Activated CD8-positive, alpha-beta T cell treated with anti-CD3 and anti-CD28 coated beads for 36 hours (primary cell): ENCODE measurements at places on chromosomes 6 and 20. TPM values are rescaled to one million over a fixed set of nuclear protein-coding genes. Genes with fewer than 3 reads are reported as not detected.

- DNase-seq: no peak
Measured at GRCh38 chr6:56699066-56699654, 56.5 kb upstream of the DST start.

DNA sequence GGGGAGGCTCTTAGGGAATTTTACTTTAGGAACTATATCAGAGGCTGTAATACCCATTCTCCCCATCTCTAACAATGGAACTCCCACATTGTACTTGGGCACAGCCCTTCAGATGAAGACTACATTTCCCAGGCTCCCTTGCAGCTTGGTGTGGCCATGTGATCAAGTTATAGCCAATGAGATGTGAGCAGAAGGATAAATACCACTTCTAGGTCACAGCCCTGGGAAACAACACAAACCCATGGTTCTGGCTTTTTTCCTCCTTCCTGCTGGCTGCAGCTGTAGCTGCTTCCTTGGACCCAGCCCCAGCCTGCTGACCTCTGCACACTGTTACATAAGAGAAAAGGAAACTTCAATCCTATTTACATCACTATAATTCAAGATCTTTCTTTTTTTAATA is 445.9 kb upstream of the JARID2 start:
- DNase-seq: peak; percentile 60

DNA sequence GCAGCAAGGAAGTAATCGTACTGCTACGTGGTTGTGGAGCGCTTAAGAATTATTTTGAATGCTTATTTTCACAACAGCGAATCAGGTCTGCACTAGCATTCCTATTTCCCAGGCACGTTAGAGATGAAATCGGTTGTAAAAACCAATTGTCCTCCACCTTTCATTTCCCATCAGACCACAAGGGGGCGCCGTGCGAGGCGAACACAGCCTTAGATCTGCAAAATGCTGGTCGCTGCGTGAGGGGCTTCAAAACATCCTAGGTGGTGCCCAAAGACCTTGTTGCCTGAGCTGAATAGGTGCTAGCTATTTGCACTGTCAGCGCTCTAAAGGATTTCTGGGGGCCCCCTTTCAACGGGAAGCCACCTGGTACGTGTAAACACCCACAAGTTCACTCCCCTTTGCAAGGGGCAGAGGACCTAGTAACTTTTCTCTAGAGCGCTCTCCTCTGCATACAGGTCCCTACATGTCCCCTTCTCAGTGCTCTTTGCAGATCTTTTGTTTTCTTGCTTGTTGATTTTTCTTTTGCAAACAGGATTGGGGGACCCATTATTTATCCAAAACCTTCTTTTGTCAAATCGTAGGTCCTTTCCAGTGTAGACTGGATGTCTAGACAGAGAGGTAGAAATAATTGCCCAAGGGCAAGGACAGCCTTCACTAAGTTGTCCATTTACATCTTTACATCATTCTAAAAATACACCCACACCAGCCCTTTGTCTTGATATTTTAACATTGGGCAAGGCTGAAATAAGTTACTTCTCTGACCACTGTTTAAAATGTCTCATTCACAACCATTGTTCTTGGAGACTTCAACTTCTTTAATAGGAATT is 59.8 kb downstream of the NEDD9 start:
- DNase-seq: peak; percentile 88

DNA sequence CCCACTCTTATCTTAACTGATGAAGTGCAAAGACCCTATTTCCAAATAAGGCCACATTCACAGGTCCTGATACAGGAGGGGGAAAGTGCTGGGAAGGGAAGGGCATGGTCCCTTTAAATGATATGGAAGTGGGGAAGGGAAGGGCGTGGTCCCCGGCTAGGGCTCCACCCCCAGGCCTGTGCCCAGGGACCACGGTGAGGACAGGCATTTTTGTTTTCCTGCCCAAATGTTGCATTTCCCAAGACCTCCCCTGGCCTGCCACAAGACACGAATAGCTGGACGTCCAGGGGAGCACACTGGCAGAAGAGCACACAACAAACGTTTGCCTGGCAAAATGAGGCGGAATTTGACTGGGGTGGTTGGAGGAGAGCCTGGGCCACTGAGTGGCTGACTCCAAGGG is 16.1 kb upstream of the HFE start:
- DNase-seq: no peak

- DNase-seq: no peak
Measured at GRCh38 chr6:69366831-69367230, 430.0 kb downstream of the LMBRD1 start.

DNA sequence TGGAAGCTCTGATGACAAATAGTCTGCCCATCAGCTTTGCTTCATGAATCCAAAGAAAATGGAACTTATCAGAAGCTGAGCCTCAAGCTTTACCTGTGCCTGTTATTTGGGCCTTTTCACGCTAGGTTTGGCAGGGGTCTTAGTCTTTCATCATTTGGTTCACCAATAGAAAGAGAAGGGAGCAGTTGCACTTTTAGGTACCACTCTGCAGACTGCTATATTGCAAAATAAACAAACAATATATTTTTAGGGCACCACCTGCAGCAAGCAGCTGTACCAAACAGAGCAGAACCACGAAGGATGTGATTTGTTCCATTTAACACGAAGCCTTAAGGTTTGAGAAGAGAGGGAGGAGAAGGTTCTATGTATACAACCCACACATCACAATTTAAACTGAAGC is 291.4 kb upstream of the RNF217 start:
- no peak for DNase-seq

GRCh38 chr6:167452338-167453081 is 127.6 kb downstream of the TTLL2 start:
- DNase-seq: no peak

GRCh38 chr20:48983423-48984400 is 62.2 kb downstream of the ARFGEF2 start:
- DNase-seq: no peak

Gene CALHM5
- not detected for total RNA-seq

Gene FHL5
- not detected for total RNA-seq

Gene SUPT3H
- 20.2 TPM for total RNA-seq

Gene PMEPA1
- total RNA-seq: 1.7 TPM

Gene TGM3
- total RNA-seq: not detected

Gene OR2J1
- not detected for total RNA-seq

Gene SEL1L2
- not detected for total RNA-seq
